ENCODE measurements at places on chromosomes 11 and 22. TPM values are rescaled to one million over a fixed set of nuclear protein-coding genes. Genes with fewer than 3 reads are reported as not detected.

DNA sequence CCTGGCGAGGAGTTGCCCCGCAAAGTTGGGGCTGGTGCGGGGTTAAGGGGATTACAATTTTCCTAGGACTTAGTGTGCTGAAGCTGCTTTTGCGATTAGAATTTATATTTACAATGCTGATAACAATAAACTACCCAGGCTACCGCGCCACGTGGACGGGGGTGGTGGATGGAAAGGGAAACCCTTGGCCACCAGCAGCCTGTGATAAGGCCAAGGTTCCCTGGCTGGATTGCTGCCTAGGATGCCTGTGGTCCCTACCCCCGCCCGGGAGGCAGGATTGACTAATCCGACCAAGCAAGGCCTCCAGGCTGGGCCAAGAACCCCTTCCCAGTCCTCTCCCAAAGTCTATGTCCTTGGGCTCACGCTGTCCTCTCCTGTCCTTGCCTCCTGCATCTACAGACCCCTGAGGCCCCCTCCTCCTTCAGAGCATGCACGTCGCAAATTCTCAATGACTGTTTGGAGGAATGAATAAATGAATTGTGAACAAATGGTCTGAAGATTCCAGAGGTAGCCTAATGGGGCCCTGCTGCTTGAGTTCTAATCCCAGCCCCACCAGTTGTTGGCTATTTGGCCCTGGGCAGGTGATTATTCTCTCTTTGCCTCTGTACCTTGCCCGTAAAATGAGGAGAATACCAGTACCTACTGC, 7.6 kb upstream of the CHKA start:
- DNase-seq, result peak; percentile 93

- DNase-seq, result no peak
Measured at GRCh38 chr11:102704841-102705240, 728 bp downstream of the MMP27 start.

FUT4 gene
- total RNA-seq, result 5.9 TPM

DNA sequence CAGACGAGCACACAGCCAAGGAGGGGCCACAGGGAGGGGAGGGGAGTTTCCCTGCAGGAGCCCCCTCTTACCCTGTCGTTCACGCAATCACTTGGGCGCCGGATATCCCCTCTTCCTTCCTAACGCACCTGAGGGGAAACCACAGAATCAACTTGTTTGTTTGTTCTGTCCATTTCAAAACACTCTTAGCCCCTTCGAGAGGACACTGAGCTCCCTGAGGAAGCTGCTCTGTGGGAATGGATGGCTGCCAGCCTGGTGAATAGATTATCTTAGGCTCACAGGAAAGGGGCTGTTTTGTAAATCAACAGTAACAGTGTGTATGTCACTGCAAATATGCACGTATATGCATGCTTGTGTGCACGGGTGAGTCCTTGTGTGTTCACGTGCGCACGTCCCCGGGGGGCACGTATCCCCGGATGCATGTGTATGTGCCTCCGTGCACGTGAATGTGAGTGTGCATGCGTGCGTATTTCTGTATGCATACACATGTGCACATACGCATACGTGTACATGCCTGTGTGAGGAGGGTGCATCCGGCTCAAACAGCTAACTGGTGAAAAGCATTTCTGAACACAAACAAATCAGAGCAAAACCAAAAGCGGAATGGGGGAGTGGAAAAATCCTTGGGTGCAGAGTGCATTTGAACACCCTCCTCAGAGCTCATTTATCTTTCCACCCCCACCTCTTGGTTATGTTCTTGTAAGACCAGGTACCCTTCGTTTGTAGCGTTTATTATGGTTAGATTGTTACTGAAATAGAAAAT, 7.2 kb downstream of the ARSA start:
- DNase-seq, result peak; percentile 83

Data from testis (tissue), 5 donors.